ENCODE measurements at places on chromosomes 2 and 18.
A peak's percentile ranks its signal among the peaks of the same experiment; 100 is the strongest.

DNA sequence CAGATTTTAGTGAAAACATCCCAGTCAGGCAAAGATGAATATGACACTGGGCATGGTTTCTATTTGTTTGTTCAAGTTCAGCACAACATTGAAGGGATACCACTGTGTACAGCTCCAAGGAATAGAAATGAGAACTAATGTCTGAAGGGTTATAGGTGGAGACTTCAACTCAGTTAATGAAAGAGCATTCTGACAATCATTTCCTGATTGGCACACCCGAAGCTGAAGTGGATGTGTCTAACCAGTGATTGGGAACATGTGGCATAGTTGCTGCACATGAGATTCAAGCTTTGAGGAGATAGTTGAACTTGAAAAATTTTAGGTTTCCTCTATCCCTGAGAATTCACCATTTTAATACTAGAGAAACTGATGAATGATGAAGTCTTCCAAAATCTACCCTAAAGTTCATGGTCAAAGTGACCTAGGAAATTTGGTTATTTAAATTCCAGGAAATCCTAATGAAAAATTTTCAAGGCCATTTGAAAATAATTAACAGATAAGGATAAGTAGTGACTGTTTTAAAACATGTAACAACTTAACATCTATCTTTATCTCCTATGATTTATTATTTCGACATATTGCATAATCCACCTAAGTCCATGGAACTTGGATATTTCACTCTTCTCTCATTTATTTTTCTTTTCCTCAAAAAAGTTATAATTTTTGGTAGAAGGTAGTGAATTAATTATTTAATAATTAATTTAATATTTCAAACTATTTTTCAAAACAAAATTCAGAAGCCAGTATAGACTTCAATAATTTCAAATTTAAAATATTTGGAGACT lies 38.0 kb downstream of the SLC9A4 start:
- no peak for DNase-seq

- DNase-seq: no peak
Observed at GRCh38 chr2:45244928-45245327, 235.7 kb upstream of the SIX2 start.

- peak; percentile 44 for DNase-seq
Observed at GRCh38 chr2:219041252-219041651, at the start of gene CFAP65. CFAP65 (minus strand) TSS chr2:219041516; CDS start chr2:219039048, 2,468 bp downstream.

DNA sequence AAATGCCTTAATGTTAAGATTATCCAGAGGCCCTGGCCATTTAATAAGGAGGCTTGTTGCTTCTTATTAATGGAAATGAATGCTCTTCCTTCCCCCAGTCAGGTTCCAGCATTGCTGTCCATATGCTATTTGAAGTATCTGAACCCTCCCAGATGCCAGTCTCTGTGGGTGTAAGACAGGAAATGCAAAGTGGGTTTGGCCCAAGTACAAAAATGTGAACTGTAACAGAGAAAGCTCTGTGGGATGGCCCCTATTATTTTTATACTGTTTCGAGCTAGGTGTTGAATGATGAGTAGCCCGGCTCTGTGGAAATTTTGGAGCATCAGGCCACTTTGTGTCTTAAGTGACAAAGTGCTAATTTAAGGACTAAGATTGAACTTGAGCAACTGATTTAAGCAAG lies 141.0 kb downstream of the UXS1 start:
- DNase-seq: no peak

DNA sequence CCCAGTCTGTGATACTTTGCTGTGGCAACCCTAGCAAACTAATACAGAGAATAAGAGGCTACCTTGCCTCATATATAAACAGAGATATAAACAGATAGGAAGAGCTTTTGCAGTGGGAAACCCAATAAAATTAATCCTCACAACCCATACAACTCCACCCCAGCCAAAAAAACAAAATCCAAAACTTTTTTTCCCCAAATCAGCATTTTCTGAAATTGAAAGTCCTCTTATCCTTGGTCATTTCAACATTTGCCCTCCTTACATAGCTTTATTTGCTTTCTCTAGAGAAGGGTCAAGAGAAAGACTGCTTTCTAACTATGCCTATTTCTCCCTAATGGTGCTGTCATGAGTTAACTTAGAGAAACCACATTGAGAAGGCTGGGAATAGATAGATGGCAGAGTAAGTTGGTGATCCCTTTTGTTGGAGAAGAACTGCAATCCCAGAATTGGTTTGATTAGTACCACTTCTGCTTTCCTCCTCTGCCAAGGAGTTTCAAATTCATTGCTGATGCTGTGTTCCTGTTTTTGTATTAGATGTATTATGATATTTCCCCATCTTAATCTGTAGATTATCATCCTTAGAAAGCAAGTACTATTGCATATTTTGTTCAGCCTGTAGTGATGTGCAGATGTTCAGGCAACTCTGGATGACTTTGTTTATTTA lies 76.5 kb upstream of the B3GNT2 start:
- DNase-seq: no peak

- DNase-seq: no peak
Observed at GRCh38 chr18:57121542-57122112, 25.3 kb upstream of the BOD1L2 start.

DNA sequence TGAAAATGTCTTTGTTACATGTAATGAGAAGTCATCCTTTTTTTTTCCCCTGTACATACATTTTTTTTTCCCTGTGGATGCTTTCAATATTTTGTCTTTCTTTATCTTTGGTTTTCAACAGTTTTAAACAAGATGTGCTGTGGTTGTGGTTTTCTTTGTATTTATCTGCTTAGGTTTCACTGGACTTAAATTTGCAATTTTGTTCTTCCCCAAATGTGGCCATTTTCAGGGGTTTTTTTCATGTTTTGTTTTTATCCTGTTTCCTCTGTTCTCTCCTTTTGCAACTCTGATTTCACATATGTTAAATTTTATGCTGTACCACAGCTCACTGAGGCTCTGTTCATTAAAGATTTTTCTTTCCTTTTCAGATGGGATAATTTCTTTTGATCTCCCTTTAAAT lies 41.7 kb downstream of the GALNT1 start:
- no peak for DNase-seq

GRCh38 chr2:141364821-141365220 lies 766.0 kb downstream of the LRP1B start:
- no peak for DNase-seq
